Kidney glomerular epithelial cell (primary cell): ENCODE measurements at places on chromosomes 16 and 17.
A peak's percentile ranks its signal among the peaks of the same experiment; 100 is the strongest.

DNA sequence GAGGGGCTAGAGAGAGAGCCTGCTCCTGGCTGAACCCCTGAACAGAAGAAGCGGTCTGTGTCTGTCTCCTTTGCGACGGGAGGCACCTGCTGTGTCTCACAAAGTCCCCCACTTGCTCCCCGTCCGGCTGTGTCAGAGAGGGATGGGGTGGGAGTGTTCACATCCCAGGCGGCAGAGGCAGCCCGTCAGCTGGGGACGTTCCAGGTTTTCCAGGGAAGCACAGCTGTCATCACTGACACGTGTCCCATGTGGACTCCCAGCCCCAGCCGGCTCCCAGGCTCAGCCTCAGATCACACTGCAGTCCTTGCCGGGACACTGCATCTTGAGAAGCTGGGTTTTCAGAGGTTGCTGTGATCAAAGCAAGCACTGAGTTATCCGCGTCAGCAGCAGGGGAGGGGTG lies 1.6 kb downstream of the TELO2 start:
- DNase-seq = no peak

DNA sequence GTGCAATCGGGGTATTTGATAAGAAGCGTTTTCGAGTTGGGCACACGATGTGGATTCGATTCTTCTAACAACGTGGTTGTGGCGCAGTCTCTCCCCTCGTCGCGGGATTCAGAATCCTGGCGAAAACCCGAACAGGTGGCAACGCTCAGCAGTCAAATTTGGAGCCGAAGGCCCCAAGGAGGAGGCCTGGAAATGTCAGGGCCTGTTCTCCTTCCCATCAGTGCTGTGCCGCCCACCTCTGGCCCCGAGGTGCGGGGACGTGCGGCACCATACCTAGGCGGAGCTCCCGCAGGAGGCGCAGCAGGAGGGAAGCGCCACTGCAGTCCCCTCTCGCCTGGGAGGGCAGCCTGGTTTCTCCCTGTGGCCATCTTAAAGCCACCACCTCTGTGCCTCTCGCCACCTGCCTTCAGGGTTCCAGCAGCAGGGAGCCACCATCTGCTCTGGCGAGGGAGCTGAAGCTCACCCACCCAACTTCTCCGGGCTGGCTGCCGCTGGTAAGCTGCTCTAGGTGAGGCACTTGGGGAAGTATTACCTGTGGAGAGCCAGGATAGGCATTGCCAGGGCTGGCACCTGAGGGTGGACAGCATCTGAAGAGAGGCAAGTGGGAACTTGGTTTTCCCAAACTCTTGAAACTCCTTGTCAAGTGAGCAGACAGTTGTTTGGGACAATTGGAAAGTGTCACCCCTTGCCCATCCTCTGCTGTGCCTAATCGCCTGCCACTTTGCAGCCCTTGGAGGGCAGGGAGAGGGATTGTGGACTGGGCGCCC lies 2.6 kb upstream of the AATF start:
- DNase-seq = no peak

DNA sequence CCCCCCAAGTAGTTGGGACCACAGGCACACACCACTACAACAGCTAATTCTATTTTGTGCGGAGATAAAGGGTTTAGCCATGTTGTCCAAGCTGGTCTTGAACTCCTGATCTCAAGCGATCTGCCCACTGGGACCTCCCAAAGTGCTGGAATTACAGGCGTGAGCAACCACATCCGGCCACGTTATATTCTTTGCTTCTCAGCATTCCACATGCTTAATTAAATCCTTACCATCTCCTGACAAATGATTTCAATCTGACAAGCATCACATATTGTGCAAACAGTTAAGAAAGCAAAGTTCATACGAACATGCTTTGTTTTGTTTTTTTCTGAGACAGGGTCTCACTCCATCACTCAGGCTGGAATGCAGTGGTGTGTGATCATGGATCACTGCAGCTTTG lies 18.2 kb downstream of the HIGD1B start:
- no peak for DNase-seq

DNA sequence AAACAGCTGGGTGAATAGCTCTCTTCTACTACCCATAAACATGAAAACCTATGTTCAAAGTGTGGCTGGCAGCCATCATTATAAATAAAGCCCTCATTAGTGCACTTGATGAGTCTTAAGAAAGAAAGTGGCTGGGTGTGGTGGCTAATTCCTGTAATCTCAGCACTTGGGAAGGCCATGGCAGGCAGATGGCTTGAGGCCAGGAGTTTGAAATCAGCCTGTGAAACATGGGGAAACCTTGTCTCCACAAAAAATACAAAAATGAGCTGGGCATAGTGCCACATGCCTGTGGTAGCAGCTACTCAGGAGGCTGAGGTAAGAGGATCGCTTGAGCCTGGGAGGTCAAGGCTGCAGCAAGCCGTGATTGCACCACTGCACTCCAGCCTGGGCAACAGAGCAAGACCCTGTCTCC lies 28.3 kb upstream of the APPBP2 start:
- DNase-seq = peak; percentile 25

- DNase-seq = peak; percentile 93
Observed at GRCh38 chr17:43170766-43171585, at the start of gene NBR1. TSS of gene NBR1 (plus strand) at chr17:43171214. CDS start at chr17:43175800, 4,586 bp downstream.
